Stimulated activated CD8-positive, alpha-beta memory T cell treated with anti-CD3 and anti-CD28 coated beads, Interleukin-15, amount 100 ng/mL, for 1 hour (primary cell): ENCODE measurements at places on chromosomes 11 and 22.
A peak's percentile ranks its signal among the peaks of the same experiment; 100 is the strongest.

DNA sequence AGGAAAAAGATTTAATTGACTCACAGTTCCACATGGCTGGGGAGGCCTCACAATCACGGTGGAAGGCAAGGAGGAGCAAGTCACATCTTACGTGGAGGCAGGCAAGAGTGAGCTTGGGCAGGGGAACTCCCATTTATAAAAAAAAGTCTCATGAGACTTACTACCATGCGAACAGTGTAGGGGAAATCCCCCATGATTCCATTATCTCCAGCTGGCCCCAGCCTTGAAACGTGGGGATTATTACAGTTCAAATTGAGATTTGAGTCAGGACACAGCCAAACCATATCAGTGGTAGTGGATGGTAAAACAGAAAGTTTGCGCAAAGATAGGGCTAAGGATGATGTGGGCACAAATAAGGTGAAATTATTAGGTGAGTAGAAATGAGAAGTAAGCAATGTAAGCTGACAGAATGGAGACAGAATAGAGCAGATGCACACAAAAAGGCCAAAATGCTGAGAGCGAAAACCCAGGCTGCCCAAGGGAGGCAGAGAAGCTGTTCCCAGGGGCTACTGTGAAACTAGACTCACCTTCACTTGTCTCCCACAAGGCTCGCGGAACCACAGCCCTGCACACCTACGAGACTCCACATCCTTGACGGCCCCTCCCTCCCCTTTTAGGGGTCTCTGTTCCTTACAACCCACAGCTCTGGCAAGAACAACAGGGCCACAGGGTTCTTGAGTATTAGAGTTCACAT is 377.6 kb downstream of the CADM1 start:
- DNase-seq, result no peak

DNA sequence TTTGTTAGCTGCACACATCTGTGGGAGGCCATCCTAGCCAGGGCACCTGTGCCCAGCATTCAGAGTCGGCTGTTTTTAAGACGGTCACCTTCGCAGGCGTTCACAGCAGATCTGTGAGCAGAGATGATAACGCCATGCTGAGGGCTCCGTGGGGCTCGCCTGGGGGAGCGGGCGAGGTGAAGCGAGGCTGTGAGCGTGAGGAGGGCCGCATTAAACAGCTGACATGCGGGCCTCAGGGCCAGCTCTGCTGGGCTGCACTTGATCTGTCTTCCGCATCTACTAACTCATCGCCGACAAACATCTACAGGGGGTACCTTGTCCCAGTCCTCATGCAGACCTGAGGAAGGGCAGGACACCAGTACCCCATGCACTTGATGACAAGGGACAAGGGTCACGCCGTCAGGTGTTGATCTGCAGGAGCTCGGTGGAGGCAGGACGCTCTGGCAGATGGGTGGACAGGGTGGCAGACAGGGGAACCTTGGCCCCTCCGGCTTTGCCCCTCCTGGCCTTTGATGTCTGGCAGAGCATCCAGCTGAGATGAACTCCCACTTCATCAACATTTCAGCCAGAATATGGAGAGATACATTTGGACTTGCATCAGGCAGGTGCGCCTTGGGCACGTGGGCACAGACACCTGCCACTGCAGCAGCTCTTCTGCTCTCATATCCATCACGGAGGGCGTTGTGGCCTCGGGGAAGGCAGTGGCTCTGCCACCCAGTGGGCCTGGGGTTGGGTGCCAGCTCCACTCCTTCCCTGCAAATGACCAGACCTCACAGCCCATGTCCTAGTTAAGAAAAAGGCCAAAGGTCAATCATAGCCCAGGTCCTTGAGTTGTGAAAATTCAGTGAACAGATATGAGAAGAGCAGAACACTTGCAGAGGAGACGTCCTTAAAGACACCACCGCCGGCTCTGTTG is 822.9 kb downstream of the BRD1 start:
- no peak for DNase-seq

DNA sequence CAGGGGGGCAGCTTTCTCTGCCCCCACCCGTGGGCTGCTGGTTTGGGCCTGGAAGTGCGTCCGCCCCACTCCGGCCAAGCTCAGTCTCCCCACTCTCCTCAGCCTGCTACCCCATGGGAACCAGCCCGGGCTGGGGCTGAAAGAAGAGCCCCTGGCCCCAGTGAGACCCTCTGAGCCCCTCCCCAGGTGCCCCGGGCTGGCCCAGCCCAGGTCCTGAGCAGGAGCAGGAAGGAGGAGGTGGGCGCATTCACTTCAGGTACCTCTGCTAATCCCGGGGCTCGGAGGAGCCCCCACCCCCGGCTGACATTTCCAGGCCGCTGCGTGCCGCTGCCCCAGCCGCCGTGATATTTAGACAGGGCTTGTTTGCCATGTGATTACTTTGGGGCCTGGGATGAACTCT is 8.7 kb upstream of the TH start:
- DNase-seq, result no peak

DNA sequence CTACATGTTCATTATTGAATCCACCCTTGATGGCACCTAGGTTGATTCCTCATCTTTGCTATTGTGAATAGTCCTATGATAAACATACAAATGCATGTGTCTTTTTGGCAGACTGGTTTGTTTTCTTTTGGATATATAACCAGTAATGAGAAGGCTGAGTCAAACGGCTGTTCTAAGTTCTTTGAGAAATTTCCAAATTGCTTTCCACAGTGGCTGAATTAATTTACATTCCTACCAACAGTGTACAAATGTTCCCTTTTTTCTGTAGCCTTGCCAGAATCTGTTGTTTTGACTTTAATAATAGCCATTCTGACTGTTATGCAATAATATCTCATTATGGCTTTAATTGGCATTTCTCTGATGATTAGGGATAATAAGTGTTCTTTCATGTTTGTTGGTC is 184.9 kb downstream of the CASP12 start:
- DNase-seq, result no peak

- DNase-seq, result no peak
These were observed 594.1 kb downstream of the TBC1D22A start for GRCh38 chr22:47356511-47357011.

GRCh38 chr22:40256516-40256915 is 78.8 kb downstream of the TNRC6B start:
- DNase-seq, result no peak

DNA sequence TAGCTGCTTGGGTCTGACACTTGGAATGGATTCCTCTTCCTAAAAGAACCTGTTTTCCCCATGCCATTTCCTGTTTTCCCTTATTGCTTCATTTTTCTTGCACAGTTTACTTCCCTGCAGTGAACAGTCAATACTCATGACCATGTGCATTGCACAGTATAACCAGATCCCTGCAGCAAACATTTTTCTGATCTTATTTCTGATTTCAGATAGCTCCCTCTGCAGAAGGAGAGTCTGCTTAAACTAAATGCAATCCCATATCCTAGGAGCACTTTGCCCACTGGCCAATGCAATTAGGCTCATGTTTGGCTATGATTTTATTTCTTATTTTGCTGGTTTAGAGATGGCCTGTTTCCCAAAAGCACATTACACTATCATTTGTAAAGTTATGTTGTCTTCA is 96.7 kb upstream of the CD44 start:
- no peak for DNase-seq

- DNase-seq, result no peak
These were observed 36.3 kb upstream of the TIMP3 start for GRCh38 chr22:32765132-32765618.

GRCh38 chr11:121389651-121390050 is 62.5 kb upstream of the SORL1 start:
- no peak for DNase-seq

DNA sequence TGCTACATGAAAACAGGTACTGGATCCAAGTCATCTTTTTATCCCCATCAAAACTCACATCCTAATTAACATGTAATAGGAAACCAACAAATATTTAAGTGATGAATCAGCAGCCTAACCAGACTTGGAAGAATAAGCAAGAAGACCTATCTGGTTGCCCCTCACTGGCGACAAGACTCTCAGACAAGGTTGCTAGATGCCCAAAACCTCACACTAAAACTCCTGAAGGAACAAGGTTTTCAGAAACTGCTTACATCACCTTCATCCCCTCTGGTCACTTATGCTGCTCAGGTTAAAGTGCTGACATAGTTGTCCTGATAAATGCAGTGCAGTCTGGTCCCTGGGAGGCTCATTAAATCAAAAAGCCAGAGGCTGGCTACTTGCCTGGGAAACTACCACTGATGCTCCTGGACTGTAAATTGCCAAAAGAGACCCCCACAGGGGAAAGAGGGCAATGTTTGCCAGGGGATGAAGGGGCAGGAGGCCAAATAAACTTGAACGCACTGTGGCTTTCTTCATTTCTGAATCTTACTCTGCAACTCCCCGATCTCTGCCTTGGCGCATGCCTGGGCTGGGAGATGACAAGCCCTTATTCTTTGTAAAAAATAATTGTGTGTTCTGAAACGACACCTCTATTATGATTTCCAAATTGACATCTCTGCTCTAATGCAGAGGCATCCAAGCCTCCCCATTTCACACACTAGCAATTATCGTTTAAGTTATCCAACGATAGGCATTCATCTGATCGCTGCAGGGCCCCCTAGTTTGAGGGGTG is 72.7 kb downstream of the AMBRA1 start:
- no peak for DNase-seq

DNA sequence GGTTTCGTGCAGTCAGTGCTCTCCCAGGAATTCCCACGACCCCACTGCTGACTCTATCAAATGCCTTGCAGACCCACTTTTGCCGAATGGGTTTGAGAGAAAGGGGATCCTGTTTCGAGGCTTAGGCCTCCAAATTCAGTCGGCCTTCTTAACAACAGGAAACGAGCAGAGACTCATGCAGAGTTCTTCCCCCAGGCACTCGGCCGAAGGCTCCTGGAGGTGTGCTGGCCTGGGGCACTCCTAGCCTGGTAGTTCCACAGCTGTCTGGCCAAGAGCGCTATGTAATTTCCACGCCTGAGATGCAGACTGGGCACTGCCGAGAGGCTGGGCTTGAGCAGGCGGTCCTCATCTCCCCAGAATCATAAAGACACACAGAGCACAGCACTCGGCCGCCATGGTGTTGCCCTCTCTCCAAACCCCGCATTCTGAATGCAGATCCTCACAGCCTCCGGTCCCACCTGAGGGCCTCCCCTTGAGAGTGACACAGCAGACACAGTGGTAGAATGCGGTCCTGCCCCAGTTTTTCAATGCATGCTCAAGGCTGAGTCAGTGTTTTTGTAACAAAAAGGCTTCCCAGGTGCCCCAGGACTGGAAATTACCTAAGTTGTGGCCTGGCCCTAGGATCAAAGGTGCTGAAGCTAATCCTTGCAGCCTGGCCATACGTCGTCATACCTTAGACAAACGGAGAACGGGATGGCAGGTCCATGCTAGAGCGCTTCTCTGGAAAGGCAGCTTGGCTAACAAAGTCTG is 30.2 kb upstream of the BID start:
- DNase-seq, result no peak

DNA sequence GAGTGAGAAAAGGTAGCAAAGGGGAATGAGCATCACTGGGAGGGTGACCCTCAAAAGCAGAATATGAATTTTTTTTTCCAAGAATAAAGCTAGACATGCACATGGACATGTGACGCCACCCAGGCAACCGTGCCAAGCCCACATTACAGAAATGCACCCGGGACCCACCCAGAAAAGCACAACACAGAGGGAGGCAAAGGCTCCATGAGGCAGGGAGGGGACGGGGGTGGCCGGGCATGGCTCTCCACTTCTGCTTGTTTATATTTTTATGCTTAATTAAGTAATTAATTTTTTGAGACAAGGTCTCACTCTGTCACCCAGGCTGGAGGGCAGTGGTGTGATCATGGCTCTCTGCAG is 1524.3 kb downstream of the BRD1 start:
- DNase-seq, result no peak

GRCh38 chr11:68660066-68660810 is 24.1 kb upstream of the GAL start:
- no peak for DNase-seq

- DNase-seq, result peak; percentile 76
These were observed 16.5 kb upstream of the CDKN1C start for GRCh38 chr11:2901854-2902783.

DNA sequence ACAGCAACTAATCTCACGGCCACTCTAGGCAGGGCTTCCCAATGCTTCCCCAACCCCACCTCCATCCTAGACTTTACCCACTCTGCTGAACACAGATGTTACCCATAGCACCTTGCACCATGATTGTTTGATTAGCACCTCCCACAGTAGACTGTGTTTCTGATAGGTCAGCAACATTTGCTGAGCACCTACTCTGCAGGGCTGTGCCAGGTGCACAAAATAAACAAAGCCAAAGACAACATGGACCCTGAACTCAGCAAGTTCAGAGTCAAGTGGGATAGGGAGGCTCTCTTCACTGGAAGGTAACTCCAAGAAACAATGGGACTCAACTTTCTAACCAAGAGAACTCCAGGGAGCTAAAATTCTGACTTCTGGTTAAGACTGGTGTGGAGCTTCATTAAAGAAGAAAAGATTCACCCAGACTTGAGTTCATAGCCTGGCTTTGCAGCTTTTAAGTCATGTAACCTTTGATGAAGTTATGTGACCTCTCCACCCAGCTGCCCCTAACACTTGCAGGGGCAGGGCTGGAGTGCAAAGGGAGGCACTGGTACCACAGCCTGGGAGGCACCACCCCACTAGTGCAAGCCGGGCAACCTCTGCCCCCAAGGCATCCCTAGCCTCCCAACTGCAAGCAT is 6.7 kb upstream of the RTN4RL2 start:
- DNase-seq, result no peak

DNA sequence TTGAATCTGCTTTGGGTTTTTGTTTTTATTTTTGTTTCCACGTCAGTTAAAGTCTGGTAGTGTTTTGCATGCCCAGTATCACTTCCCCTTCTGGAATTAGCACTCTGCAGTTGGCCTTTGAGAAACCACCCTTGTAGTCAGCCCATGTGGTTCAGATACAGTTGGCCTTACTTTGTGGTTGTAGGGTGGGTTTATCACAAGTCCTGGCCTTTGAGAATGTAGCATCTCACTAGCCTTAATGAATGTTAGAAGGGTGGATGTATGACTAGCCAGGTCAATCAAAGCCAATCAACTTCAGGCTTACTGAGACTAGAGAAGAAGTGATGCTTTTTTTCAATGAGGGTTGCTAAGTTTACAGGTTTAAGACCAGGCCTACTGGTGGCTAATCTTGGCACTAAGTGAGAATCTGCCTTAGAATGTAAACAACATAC is 19.8 kb downstream of the ARL14EP start:
- no peak for DNase-seq

- no peak for DNase-seq
These were observed 17.2 kb upstream of the UVRAG start for GRCh38 chr11:75797792-75798191.

DNA sequence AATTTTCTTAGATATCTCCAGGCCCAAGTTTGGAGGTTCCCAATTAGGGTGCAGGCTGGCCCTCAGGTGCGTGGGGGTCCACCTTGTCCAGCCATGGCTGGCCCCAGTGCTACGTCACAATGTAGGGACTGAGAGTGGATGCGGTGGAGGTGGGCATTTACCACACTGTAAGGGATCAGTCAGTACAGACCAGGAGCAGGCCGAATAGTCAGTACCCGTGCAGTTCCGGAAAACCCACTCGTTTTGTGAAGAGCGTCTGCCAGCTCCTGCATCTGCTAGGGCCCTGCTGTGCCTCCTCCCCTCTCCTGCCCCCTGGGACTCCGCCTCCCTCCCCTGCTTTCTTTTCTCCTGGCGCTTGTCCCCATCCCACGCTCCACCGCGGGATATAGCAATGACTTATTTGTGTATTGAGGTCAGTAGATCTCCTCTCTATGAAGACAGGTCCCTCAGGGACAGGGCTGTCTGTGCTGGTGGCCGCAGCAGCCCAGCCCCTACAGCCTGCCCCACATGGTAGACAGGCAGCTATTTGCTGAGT is 50.4 kb upstream of the SEPTIN5 start:
- DNase-seq, result no peak

- DNase-seq, result no peak
These were observed 22.3 kb upstream of the SPON1 start for GRCh38 chr11:13939961-13940906.
